ENCODE measurements at places on chromosomes 3 and 15.

- DNase-seq = no peak
Observed at GRCh38 chr15:80173022-80173759, 20.4 kb downstream of the FAH start.

DNA sequence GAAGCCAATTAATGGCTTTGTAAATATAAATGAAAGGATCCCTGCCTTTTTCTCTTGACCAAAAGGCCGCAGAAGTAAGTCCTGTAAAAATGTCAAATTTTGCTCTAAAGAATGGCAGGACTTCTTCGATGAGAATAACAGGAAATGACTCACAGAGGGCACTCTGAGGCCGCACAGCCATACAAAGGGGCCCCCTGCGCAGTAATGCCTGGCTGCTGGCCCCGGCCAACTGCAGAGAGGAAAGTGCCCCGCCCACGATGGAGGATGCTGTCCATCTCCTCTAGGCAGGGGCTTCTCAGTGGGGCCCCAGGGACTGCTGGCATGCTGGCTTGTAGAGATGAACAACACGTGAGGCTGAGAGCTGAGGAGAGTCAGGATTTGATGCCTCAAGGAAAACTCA is 18.1 kb upstream of the SCN10A start:
- DNase-seq = peak; percentile 84

GRCh38 chr3:152849996-152850578 is 15.2 kb downstream of the P2RY1 start:
- DNase-seq = no peak

GRCh38 chr15:63186065-63186464 is 3.3 kb upstream of the RAB8B start:
- DNase-seq = peak; percentile 42

- DNase-seq = no peak
Observed at GRCh38 chr3:70981231-70981880, 602.2 kb downstream of the FOXP1 start.

DNA sequence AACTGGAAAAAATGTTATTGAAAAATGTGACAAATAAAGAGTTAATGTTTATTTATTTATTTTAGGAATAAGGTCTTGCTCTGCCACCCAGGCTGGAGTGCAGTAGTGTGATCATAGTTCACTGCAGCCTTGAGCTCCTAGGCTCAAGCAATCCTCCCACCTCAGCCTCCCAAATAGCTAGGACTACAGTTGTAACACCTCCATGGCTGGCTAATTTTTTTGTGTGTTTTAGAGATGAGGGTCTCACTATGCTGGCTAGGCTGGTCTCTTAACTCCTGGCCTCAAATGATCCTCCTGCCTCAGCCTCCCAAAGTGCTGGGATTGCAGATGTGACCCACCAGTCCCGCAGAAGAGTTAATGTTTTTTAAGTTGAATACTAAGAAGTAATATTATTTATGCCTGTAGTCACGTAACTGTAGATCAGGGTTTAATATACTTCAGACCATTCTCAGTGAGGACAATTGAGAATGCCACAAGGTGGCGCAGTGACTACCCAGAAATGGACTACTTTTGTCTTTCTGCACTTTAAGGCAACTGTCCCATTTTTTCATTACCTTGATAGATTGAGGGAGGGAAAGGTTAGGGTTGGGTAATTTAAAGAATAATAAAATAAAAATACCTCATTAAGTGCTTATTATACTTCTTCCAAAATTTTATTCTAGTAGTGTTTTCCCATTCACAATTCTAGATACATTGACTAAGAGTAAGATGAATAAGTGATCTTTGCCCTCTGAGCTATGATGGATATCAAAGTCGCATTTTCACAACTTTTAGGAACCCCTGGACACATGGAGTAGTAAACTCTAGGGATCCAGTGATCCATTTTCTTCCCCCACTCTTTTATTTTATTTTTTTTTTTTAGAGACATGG is 6.0 kb downstream of the MUC13 start:
- peak; percentile 52 for DNase-seq

DNA sequence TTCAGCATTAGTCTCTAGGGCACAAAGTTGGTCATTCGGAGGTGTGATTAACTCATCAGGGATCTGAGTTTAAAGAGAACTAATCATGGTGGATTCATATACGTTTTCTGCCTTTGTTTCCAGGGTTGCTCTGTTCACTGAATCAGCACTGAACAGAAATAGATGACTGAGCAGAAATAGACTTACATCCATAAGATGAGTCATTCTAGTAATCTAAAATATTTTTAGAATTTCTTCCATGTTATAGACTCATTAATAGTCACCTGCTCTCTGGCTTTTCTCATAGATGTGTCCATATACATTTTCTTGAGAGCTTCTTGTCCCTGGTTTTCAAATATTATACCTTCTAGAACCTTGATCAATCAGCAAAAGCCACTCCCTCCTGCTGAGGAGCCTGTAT is 837.6 kb upstream of the DPPA4 start:
- peak; percentile 11 for DNase-seq

GRCh38 chr3:172268425-172268824 is 179.8 kb downstream of the GHSR start:
- DNase-seq = no peak

DNA sequence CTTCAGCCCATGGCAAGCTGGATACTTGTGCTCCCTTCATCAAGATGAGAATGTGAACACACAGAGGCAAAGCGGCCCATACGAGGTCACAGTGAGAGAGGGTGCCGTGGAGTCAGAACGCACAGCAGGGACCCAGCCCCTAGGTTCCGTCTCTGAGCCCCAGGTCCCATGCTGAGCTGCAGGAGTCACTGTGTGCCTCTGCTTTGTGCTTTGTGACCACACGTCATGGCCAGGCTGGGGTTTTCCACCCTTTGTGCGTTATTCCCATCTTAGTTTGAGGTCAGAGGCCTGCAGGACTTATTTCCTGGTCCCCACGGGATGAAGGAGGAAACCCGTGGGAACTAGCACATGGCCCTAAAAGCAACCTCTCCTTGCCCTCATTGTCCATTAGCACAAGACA is 140.3 kb downstream of the TJP1 start:
- DNase-seq = no peak
